Body of pancreas (tissue), 4 donors: ENCODE measurements at places on chromosomes 3 and 15.

GRCh38 chr3:56616478-56617006, 59.6 kb downstream of the CCDC66 start:
- no peak for DNase-seq

GRCh38 chr15:39304201-39304841, 276.6 kb upstream of the THBS1 start:
- DNase-seq, result no peak

GRCh38 chr3:50885070-50885850, 210.5 kb downstream of the DOCK3 start:
- no peak for DNase-seq

DNA sequence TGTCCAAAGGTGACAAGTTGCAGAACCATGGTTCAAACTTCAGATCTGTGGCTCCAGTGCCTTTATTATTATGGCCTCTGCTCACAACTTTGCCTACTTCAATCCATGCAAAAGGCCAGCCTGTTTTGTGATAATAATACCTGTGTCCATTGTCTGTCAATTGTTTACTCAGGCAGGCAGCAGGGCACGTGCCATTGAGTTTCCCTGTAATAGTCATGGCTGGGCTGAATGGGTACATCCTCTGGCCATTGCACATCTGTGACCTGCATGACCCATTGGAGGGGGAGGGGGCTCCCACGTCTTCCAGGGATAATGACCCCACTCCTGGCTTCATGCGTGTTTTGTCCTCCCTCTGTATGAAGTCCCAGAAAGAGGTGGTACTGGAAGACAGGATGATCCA, 215.4 kb downstream of the SSR3 start:
- no peak for DNase-seq

GRCh38 chr3:125479091-125479490, 40.9 kb downstream of the SNX4 start:
- DNase-seq, result no peak

DNA sequence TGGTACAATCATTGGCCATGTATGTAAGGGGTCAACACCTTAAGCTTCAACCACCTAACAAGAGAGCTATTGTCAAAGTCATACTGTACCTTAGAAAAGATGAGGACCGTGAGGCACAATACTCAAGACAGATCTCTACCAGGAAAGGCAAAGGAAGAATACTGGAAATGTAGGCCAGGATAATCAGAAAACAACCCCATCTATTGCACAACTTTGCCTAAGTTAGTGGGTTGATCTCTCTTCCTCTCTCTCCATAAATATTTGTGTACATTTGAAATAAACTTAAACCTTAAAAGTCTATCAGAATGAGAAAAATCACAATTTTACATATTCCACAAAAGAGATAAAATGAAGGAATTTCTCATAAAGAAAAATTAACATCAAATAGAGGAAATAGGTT, 556.9 kb downstream of the MECOM start:
- DNase-seq, result no peak

DNA sequence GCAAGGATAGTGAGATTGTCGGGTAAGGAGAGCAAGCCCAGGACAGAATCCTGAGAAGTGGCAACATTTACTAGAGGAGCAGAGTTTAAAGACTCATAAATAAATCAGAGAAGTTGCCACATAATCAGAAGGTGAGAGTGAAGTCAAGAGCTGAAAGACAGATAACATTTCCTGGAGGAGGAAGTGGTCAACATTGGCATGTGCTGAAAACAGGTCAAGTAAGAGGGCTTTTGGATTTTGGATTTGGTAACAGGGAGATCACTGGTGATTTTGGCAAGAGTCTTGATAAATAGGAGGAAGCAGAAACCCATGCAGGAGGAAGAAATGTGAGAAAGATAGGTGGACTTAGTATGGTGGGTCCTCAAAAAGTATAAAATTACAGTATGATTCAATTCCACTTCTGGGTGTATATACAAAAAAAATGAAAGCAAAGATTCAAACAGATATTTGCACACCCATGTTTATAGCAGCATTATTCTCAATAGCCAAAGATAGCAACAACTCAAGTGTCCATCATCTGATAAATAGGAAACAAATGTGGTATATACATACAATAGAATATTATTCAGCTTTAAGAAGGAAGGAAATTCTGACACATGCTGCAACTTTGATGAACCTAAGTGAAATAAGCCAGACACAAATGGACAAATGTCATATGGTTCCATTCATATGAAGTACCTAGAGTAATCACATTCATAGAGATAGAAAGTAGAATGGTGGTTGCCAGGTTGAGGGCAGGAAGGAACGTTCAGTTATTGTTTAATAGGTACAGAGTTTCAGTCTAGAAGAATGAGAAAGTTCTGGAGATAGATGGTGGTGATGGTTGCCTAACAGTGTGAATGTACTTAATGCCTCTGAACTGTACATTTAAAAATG, 27.3 kb upstream of the MBNL1 start:
- no peak for DNase-seq

DNA sequence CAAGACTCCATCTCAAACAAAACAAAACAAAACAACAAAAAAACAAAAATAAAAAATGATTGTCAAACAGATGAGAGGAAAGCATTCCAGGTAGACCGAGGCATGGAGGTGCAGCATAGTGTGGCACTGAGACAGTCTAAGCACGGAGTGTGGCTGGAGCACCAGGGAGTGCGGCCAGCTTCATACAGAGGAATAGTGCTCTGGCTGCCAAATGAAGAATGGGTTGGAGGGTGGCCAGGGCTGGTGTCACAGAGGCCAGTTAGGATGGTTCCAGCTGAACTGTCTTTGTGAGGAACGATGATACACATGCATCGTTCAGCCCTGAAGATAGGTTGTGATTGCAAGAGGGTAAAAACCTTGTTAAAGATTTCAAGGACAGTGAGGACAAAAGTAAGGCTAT, 28.3 kb downstream of the MITF start:
- no peak for DNase-seq

DNA sequence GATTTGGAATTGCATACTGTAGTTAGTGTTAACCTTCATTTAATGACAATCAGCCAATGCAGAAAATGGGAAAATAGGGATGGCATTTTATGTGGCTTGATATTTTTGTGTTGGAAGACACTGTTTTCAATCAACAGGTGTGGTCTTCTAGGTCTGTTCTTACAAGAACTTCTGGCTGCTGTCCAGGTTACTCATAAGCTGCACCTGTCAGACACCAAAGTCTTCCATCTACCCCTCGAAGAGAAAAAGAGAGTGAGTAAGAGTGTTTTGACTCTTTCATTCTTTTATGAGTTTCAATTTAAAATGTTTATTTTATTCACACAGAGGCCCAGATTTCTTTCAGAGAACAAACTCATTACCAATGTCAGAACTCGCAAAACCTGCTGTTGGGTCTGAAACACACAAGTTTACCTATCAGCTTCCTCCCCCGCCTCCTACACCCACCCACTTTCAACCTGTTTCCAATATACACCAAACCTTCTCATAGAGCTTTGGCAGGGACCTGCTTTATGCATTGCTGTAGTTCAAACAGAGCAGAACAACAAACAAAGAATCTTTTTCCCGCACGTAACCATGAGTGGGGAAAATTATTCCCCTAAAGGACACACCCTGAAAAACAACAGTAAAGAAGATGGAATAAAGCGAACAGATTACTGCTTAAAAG, 767.7 kb upstream of the ALCAM start:
- peak; percentile 20 for DNase-seq

- no peak for DNase-seq
These were observed 125.4 kb downstream of the NUP210 start for GRCh38 chr3:13294442-13295351.

GRCh38 chr15:33114374-33114717, 80.2 kb downstream of the FMN1 start:
- no peak for DNase-seq

- no peak for DNase-seq
These were observed 123.4 kb downstream of the EEFSEC start for GRCh38 chr3:128276577-128277183.

- no peak for DNase-seq
These were observed 459.9 kb downstream of the RAP2B start for GRCh38 chr3:153621953-153622352.

DNA sequence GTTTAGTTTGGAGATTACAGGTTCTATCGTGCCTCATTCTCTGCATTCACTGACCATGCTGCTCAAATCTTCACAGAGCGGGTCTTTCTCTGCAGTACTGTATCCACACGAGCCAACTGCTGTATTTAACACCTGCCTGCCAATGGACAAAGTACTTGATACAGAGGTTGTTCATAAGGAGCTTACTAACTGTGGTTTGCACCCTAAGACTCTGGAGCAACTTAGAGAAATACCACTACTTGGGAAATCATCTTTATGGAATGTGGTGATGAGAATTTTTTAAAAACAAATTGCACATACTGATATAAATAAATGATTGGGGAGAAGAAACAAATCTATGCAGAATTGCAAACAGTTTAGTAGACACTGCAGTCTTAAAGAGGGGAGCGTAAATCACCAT, 90.0 kb downstream of the PPP2R3A start:
- DNase-seq, result no peak

DNA sequence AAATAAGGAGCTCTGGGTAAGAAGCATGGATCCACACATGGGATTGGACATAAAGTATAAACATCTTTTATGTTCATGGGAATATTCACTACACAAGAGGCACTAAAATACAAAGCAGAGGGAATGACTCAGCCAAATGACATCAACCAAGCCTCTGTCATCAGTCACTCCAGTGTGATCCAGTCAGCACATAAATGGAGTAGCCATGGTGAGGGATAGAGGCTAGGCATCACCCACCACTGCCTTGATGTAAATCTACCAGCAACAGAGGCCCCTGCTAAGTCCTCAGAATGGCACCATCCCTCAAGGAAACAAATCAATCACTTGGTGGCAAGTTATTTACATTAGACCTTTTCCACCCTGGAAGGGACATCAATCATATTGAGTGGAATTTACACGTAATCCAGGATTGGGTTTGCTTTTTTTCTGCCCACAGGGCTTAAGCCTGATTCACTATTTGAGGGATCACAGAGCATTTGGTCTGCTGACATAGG, 27.2 kb downstream of the VEPH1 start:
- no peak for DNase-seq

DNA sequence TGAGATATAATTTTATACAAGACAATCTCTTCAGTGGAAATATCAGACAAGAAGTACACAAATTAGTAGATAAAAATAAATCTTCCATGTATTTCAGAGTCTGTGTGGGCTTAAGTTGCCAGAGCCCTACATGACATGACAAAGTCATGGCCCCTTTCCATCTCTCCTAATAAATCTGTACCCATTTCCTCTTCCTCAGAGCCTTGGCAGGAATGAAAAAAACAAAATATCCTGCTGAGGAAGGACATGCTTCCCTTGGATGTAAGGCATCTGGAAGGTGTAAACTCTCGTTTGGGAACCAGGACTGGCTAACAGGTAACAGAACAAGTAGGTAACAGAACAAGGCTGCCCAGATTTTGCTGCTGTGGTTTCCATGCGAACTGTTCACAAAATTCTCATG, 148.1 kb downstream of the SNRK start:
- DNase-seq, result no peak

DNA sequence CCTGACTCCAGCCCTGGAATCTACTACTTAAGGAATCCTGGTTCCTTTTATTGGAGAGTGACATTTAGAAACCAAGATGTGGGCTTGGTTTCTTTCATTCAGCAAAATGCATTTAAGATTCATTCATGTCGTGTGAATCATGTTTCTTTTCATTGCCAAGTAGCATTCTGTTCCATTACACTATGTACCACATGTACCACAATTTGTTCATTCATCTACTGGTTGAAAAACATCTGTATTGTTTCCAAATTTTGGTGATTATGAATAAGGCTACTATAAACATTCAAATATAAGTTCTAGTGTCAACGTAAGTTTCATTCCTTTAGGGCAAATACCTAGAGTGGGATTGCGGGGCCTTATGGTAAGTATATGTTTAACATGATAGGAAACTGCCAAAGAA, 264.2 kb downstream of the VPS13C start:
- DNase-seq, result no peak

DNA sequence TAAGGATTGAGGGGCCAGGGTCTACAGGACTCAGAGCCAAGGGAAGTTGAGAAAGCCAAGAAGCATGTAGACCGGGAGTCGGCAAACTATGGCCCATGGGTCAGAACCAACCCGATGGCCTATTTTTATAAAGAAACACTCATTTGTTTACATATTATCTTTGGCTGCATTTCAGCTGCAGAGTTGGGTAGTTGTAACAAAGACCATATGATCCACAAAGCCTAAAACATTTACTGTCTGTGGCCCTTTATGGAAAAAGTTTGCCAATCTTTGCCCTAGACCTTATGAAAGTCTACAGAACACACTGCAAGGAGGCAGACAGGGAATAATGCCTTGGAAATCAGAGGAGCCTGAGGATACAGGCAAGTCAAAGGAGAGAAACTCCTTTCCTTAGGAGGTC, 63.2 kb upstream of the MNS1 start:
- no peak for DNase-seq

DNA sequence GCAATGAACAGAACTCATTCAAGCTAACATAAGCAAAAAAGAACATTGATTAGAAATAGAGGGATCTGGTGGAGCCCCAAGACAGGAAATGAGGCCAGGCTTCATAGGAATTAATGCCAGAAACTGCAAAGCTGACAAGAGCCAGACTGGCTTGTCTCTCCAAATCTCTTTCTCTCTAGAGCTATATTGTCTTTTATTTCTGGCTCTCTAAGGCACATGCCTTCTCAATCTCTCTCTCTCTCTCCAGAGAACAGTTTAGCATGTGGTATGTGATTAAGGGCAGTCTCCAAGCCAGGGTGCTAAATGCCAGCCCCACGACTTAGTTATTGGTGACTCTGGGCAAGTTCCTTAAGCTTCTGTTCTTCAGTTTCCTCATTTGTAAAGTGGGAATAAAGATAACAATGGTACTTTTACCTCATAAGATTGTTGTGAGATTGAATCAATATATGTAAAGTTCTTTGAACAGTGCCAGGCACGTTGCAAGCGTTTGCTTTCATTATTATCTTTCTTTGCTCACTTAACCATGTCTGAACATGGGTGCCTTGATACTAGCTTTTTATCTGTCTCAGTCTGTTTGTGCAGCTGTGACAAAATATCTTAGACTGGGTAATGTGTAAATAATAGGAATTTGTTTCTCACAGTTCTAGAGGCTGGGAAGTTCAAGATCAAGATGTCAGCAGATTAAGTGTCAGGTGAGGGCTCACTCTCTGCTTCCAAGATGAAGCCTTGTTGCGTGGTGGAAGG, 123.2 kb downstream of the BDH1 start:
- peak; percentile 30 for DNase-seq

GRCh38 chr15:57730876-57731275, 24.4 kb downstream of the POLR2M start:
- DNase-seq, result no peak

DNA sequence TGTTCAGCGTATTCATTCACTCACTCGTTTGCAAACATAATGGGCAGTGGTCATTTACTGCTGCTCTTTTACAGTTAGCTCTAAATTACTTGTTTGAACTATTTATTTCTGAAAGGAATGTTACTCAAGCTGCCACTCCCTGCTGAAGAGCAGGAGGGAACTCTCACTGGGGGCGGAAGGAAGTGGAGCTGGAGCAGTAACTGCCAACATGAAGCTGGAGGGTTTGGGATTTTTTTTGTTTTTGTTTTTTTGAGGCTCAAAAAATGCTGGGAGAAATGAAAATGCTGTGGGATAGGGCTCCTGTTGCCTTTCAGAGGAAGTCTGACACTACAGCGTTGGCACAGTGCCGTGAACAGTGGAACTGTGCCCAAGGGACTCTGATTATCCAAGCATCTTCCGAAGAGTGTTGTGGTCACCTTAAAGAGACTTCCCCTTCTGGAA, 44.1 kb downstream of the SENP2 start:
- DNase-seq, result peak; percentile 39

GRCh38 chr3:3664935-3665334, 134.3 kb upstream of the LRRN1 start:
- no peak for DNase-seq

- DNase-seq, result no peak
These were observed 38.4 kb downstream of the AGTR1 start for GRCh38 chr3:148736086-148736485.

- DNase-seq, result no peak
These were observed 58.4 kb upstream of the HRH1 start for GRCh38 chr3:11095932-11096265.
